ENCODE measurements at places on chromosomes 4 and X.

DNA sequence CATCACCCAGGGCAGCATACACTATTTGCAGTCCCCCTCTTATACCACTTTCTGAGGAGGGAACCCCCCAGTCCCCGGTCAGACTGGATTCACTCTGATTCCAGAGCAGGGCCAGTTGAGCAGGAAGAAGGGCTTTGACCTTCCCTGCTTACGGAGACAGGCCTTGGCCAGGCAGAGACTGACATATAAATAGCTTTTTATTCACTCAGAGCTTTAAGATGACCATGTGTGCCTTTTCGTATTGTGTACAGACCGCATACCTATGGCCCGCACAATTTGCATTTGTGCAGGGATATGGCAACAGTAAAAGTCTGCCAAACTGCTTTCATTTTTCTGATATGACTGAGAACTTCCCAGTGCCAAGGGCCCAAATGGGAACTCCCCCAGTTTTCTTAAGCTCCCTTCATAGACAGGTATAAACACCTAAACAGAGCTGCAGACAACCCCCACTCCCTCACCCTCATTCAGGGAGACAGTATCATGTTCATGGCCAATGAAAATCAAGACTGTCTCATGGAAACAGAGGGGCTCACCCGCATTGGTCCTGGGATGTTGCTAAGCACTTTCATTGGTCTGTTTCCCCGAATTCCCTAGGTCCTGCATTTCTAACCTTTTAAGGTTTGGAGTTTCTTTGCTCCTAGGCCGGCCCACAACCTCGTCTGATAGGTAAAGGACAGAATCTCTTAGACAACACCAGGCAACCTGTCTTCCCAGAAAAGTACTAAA, 86.0 kb downstream of the RTL5 start:
- DNase-seq, result no peak

- no peak for DNase-seq
Measured at GRCh38 chr4:88352062-88352740, 26.5 kb upstream of the HERC6 start.

DNA sequence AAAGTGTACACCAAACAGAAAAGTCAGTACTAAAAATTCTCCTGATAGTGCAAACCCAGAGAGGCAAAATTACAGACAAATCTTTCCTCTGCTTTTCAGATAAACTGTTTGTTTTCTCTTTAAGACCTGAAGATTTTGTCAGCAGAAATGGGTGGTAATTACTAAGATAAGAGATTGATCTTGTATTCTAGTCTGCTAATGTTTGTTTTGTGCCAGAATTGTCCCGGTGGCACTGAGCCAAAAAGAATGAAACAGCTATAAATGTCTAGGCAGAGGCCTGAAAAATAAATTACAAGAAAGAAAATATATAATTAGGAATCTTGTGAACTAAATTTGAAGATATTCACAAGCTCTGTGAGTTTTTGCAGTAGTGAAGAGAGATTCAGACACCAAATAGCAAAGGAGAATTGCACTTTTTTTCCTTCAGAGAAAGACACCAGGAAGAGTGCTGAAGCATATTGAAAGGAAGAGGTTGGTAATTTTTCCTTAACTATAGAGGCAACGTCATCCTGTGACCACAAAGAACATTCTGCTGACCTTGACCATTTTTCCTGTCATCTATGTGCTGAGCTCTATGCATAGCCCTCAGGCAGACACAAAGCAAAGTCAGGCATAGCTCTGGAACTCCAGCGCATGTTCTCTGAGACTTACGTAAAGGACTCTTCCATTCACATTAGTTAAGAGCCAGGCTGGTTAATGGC, 314.5 kb upstream of the RASGEF1B start:
- DNase-seq, result no peak

DNA sequence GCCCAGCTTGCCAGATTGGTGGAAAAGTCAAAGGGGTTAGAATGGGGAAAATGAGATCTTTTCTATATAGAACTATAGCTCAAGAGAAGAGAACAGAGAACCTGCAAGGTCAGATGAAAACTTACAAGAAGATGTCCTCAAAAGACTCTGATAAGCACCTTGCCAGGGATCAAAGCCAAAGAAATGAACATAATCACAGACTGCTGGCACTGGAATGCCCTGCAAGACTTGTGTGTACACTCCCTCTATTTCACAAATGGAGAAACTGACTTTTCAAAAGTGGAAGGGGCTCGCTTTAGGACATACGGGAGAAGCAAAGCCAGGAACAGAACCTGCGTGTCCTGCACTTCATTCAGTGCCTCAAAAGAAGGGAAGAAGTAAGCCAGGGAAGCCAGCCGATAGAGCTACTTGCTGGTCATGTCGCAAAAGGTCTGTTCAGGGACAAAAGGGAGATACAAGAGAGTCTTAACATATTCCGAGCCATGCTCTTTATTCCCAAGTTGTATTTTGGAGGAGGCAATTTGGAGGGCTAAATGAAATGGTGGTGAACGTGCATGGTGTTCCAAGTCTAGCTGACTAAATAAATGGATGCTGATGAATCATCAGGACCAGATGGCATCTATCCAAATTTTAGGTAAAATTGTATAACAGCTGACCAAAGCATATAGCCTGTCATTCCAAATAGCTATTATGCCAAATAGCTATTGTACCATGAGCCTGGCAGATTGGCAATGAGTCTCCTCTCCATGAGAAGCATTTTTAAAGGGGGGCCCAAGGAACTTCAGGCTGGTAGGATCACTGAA, 175.6 kb upstream of the GPC4 start:
- DNase-seq, result no peak

- DNase-seq, result no peak
Measured at GRCh38 chrX:25733148-25733547, 405.0 kb upstream of the MAGEB18 start.

DNA sequence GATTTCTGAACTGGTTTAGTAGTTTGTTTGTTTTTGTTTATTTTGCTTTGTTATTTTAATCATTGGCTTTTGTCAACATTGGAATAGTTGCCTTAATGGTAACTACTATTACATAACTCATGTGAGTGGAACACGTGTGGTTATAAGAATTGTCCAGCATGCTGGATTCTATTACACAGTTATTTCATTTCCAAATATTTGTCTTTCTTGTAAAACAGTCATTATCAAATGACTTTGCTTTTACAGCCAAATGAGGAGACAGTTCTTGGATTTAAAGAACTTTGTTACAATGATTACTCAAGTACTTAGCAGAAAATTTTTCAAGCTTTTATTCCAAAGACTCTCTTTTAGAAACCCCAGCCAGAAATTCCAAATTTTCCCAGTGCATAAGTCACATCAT, 516.1 kb upstream of the MAGEB2 start:
- DNase-seq, result no peak

DNA sequence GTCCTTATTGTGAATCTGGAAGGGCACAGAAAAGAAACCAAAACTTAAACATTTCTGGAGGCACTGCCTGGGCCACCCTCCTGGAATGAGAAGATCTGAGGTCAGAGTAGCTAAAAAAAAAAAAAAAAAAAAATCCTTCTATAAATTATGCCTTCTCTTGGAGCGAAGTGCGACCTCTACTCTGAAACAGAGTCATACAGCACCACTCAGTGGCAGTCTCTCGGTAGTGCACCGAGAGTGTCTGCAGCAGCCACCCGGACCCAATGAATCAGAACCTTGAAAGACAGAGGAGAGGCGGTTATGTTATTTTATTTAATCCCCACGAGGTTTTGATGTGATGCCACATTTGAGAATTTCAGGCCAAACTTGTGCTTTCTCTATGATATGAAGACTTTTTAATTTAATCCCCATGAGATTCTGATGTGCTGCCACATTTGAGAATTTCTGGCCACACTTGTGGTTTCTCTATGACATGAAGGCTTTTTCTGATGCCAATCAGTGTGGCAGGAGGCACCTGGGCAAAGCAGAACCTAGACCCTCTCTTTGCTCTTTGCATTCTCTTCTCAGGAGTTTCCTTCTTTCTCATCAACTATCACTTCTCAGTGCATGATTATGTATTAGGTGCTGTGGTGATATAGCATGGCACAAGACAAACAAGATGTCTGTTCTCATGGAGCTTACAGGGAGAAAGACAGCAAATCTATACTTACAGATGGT, 5.6 kb upstream of the CT47C1 start:
- DNase-seq, result no peak

- DNase-seq, result no peak
Measured at GRCh38 chr4:152690706-152691651, 11.2 kb upstream of the TMEM154 start.

DNA sequence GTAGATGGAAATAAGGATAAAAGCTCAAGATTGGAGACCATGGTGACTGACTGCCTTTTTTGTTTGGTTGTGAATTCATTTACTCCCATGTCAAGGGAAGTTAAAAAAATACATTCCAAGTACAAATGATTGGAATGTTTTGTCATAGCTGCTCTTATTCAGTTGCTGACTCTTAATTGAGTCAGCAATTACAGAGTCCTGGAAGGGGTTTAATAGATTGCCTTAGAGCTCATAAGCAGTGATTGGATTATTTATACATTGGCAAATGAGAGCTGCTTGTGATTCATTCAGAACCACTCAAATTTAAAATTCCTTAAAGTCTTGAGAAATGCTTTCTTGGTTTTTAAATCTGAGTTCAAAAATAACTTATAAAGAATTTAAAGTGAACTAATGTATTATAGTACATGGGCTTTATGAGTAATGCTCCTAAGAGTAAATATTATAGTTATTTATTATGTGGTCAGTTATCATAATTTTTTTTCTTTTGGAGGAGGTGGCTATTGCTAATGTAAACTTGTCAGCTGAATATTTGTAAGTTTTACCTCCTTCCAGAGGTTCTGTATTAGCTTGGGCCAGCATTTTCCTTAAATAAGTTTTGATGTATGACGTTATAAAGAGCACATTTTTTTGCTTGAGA, 13.6 kb downstream of the JADE1 start:
- no peak for DNase-seq

DNA sequence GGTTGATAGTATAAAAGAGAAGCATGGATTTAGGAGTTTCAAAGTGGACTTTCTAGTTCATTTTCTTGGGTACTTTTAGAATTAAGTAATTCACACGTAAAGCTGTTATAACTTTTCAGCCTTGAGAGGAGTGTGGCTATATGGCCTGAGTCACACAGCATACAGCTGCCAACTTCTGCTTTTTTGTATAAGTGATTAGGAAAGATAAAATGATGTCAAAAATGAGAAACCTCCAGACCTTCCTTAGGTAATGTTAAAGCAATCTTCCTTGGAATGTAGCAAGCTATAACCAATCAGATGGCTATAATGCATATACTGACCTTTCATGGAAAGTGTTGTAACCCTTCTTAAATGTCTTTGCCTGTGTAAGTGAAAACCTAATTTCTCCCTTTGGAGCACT, 39.2 kb downstream of the RAB40AL start:
- DNase-seq, result no peak

GRCh38 chr4:52368895-52369294, 290.2 kb downstream of the USP46 start:
- DNase-seq, result no peak

DNA sequence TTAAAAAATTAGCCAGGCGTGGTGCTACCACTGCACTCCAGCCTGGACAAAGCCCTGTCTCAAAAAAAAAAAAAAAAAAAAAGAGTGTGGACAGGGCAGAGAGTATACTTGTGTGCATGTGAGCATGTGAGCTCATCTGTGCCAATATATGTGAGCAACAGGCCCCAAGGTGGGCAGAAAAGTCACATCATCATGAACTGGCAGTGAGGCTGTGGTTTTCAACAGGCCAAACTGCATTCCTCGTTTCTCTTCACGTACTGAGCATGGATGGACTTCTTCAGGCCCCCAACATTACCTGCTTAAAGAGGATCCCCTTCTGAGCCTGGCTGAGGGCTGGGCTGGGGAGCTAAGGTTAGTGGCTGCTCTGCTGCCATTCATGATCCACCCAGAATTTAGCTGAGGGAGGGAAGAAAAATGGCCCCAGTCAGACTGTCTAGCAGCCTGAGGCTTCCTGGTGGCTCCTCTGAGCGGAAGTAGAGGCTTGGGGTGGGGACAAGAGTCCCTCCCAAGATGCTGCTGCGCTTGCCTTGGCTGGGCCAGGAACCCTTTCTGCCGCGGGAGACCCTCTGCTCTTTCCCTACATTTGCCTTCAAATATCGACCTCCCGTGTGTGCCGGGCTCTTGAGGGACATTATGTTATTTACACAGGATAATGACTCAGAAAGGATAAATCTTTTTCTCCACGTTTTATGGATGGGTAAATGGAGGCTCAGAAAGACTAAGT, 55.0 kb downstream of the DIPK2B start:
- no peak for DNase-seq

DNA sequence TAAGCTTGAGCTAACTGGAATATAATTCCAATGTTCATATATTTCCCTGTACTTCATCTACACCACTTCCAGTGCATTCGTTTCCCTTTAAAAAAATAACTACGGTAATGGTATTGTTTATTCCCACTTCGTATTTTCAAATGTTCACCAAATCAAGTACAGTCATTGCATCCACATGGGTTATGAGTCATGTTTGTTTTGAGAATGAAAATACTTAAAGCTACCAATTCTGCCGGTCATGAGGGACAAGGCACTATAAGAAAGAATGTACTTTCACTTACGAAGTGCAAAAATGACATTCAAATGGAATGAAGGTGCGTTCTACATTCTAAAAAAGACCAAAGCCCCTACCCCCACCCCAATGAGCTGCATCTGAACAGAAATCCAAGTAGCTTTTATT, 174.4 kb upstream of the FGF13 start:
- DNase-seq, result no peak

DNA sequence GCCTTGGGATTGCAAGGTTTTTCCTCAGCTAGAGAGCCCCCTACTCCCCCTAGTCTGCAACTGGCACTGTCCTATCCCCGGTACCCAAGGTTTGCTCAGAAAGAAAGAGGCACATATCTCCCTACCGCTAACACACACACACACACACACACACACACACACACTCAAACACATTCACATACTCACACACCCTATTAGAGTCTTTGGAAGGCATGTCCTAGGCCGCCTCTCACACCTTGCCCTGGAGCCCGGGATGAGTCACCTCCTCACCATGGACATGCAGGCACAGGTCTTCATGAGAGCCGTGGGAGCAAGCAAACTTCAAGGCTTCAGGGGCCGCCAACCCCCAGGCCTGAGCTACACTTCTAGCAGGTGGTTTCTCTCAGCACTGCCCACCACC, 49.2 kb downstream of the PJA1 start:
- no peak for DNase-seq

DNA sequence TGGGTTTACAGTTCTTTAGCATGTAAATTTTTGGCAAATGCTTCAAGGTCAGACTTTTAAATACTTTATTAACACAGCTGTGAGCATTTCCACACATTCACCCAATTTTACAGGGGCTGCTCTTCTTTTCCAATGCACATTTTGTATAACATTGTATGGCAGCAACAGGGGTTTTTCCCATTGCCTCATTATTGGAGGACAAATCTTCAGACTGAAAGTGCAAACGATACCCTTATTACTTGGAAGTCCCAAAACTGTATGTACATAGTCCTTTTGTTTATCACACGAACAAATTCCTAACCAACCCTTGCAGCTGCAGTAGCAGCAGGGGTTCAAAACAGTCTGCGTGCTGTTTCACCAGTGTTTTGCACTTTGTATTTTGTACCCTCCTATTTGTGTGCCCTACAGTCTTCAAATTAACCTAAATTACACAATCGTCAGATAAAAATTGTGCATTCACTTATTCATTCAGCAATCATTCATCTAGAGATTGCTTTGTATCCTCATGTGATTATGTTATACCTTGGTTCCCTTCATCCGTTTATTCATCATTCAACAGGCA, 330.7 kb upstream of the RASGEF1B start:
- no peak for DNase-seq

Data from stimulated activated CD8-positive, alpha-beta memory T cell treated with anti-CD3 and anti-CD28 coated beads, Interleukin-2, amount 100 ng/mL, for 48 hours (primary cell).